Brain (organoid and tissue), 16 donors: ENCODE measurements at places on chromosomes 5 and 9. TPM values are rescaled to one million over a fixed set of nuclear protein-coding genes. Genes with fewer than 3 reads are reported as not detected.

The SPINK6 gene
- not detected for polyA plus RNA-seq

The RLN2 gene
- not detected for polyA plus RNA-seq

The GARIN3 gene
- not detected for polyA plus RNA-seq

The SHOC1 gene
- not detected for polyA plus RNA-seq

DNA sequence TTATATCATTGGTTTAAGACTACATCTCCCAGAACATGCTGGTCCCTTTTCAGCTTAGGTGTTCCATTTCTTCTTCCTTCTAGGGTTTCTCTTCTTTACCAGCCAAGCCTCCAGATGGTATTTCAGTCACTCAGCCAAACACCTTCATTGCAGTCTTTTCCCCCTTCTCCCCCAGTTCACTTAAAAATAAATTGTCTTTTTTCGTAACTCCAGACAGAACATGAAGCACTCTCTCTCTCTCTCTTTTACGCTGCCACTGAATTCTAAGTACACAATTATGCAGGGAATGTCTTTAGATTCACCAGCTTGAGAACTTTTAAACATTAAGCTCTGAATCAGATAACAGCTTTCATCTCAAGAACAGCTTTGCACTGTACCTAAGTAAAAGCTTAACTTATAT, 419.7 kb upstream of the BRINP1 start:
- DNase-seq, result no peak

- no peak for DNase-seq
Observed at GRCh38 chr5:171913987-171914273, 92.5 kb downstream of the FBXW11 start.

GRCh38 chr5:53923961-53924360, 363.5 kb downstream of the NDUFS4 start:
- peak; percentile 38 for DNase-seq

DNA sequence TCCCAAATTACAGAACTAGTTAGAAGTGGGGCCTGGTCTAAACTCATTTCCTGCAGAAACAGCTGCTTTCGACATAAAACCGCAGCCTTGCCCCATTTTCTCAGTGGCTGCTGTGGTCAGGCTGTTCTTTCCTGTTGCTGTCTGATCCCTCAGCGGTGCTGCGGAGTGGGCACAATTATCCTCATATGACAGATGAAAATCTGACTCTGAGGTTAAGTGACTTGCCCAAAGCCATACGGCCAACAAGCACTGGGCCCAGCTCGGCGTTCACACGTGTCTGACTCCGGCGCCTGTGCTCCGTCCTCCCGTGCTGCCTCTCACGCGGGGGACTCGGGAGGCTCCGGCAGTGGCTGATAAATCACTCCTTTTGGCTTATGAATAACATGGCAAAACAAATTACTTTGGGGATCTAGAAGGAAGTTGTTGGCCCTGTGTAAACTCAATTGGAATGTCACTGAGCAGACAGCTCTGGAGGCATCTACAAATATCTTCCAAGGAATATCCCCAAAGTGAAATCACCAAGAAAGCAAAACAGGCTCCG, 142.6 kb upstream of the LMX1B start:
- DNase-seq, result no peak

DNA sequence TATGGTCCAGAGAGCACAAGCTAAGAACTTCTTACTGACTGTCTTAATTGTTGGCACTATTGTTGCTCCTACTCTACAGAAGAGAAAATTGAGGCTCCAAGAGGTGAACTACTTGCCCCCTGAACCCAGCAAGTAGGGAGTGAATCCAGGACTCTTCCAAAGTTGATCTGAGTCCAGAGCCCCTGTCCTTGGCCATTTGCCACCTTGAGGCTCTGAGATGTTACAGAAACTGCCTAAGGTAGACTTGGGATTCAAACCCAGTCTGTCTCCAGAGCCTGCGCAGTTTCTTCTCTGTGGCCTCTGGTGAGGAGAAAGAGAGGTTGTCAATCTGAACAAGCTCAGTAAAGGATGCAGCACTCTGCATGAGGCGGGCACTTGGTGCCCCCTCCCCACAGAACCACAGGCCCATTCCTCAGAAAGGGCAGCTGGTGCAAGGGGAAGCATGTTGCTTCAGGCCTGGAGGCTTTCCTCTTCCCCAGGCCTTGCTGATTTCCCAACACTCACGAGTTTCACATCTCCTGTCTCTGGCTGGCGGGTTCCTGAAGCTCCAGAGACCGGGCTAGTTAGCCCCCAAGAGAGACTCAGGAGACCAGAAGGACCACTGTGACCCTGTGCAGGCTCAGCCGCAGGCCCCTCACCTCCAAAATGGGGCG, 2.9 kb upstream of the LCP2 start:
- no peak for DNase-seq

DNA sequence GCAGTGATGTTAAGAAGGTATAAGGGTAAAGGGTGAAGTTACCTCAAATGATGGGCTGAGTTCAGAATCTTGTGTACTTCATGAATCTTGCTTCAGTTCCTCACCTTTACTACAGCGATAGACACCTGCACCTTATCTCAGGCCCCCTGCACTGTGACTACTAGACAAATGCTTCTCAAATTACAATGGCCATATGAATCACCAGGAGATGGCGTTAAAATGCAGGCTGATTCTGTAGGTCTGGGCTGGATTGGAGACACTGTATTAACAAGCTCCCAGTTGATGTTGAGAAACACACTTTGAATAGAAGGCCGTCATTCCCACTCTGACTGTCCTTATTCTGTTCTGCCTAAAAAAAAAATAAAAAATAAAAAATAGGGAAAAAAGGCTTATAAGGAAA, 29.8 kb downstream of the TARS1 start:
- no peak for DNase-seq

- no peak for DNase-seq
Observed at GRCh38 chr5:457195-457961, 14.4 kb downstream of the EXOC3 start.

DNA sequence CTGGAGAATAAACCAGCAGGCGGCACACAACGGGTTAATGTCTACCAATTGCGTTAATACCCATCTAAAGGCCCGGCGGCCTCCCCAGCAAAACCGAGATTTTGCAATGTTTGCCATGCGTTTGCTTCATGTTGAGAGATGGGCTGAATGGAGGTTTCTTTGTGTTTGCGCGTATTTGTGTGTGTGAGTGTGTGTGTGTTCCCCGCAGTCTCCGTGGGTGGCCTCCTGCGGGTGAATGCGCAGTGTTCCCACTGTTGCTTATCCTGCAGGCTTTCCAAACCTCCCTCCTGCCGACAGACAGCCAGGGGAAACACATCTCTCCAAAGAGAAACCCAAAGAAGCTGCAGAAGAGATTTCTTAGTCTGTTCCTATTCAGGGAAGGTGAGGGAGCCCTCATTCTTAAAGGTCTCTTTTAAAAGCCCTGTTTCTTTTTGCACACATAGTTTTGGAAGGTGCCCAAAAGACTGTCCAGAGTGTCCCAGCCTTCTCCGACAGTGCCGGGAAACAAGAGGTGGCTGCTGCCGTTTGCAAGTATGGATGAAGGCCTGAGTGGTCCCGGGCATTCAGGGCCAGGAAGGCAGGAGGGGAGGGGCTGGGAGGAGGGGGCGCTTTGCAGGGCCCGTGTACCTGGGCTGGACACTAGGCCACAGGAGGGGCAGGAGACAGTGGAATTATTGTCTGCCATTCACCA, 103.8 kb upstream of the ERCC6L2 start:
- DNase-seq, result peak; percentile 80

DNA sequence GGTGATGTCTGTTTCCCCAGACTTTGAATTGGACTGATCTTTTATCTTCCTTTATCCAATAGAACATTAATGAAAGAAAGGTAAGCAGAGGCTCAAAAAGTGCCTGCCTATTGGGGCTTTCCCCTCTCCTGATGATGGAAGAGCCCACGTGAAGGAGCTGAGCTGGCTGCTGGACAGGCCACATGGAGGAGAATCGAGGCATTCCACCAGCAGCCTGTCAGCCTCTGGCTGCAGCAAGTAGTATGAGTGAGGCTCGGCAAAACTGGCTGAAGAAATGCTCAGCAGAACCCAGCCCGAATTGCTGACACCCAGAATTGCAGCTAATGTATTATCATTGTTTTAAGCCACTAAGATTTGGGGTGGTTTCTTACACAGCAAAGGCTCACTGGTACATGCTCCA, 66.5 kb upstream of the STC2 start:
- no peak for DNase-seq

- no peak for DNase-seq
Observed at GRCh38 chr5:1312993-1313833, 18.3 kb upstream of the TERT start.
